ENCODE measurements at places on chromosomes 6 and 20. TPM values are rescaled to one million over a fixed set of nuclear protein-coding genes. Genes with fewer than 3 reads are reported as not detected.

GRCh38 chr6:5028301-5028700 lies 24.5 kb upstream of the RPP40 start:
- no peak for DNase-seq

DNA sequence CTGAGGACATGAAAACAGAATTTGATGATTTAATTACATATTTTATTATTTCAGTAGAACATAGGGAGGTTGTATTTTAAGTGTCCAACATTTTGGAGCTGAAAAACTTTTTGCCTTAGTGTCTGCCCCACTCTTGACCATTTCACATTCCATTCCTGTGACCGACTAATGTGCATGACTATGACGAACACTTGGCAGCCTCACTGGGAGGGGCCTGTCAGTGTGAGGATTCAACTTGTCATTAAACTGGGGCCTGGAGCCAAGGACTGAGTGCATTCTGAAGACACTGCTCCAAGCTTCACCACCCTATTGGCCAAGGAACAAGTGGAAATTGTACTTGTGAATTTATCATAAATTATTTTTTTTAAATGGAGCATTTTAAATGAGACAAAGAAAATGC lies 661.3 kb downstream of the BCKDHB start:
- no peak for DNase-seq

The CDH26 gene
- 1.4 TPM for total RNA-seq

DNA sequence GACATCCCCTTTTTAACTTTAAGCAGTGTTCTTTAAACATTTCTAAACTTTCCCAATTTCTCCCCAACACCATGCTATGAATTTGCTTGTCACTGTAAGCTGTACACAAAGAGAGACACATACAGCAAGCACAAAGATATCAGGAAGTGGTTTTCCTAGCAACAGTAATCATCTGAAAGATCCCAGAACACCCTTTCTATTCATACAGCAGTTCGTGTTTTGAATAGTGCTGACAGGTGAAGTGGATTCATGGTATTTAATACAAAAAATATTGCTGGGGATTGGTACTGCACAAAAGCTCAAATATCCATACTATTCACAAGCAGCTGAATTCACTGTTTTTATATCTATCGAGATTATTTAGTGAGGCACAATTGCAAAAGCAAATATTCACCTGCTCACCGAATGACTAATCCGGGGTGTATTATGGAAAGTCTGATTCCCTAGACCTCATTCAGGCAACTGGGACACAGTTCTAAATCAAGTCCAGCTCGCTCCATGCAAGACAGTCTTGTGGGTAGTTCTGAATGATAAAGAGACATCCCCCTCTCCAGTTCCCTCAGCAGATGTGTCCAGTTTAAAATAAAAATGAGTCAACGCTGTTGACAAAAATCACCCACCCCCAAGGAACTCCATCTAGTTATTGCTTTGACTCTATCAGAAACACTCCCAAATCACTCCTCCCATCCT lies 107.1 kb upstream of the TSHZ2 start:
- no peak for DNase-seq

The POU3F2 gene
- 194 TPM for total RNA-seq
